GM23338 (cell line): ENCODE measurements at places on chromosomes 16 and 17. TPM values are rescaled to one million over a fixed set of nuclear protein-coding genes. Genes with fewer than 3 reads are reported as not detected.

- no peak overlapping the region for H3K4me3 ChIP-seq
- no peaks in the 10 kb centered on the region for H3K36me3 ChIP-seq
- no peak overlapping the region for H3K27ac ChIP-seq
- no peaks in the 10 kb centered on the region; the same call in 1 of the 2 replicates for H3K4me1 ChIP-seq
- H3K27me3 ChIP-seq = peaks cover 15% of the 10 kb centered on the region
Measured at GRCh38 chr16:19108409-19109287, 5.1 kb upstream of the ITPRIPL2 start.

- H3K27me3 ChIP-seq = no peaks in the 10 kb centered on the region
- H3K4me1 ChIP-seq = peaks cover 8% of the 10 kb centered on the region; the same call in 1 of the 2 replicates
- no peak overlapping the region for H3K4me3 ChIP-seq
- no peaks in the 10 kb centered on the region for H3K36me3 ChIP-seq
Measured at GRCh38 chr16:66898933-66899309, 18.6 kb downstream of the PDP2 start.

GRCh38 chr16:54303613-54304012 lies 17.0 kb upstream of the IRX3 start:
- H3K27me3 ChIP-seq = no peaks in the 10 kb centered on the region
- H3K27ac ChIP-seq = no peak overlapping the region
- H3K36me3 ChIP-seq = no peaks in the 10 kb centered on the region
- H3K4me1 ChIP-seq = no peaks in the 10 kb centered on the region

DNA sequence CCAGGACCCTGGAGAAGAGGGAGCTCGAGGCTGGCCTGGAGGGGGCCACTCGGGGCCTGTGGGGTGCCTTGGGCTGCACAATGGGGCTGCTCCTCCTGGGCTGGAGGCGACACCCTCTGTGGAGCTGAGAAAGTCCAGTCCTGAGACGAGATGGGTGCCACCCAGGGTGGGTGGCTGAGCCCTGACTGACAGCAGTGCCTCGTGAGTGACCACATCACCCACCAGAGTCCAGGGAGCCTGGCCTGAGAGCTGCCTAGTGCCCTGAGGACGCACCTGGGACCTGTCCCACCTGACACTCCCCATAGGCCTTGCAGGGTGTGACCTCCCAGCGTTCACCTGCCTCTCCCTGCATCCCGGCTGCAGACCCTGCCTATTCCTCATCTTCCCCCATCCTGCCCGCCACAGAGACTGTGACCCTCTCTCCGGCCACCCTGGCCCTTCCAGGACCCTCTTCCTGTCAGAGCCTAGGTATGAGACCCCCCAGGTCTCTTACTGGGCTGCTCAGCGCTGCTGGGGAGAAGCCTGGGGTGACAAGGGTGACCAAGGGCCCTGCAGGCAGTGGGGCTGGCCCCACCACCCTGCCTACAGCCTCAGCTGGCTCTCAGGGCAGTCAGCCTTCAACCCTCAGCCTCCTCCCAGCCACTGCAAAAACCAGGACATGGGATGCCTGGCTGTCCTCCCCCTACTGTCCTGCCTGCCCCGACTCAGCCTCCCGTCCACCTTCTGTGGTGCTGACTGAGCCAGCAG lies 41.2 kb downstream of the TNFRSF13B start:
- no peaks in the 10 kb centered on the region for H3K27me3 ChIP-seq
- H3K4me3 ChIP-seq = no peak overlapping the region
- no peak overlapping the region for H3K27ac ChIP-seq
- no peak for DNase-seq
- H3K36me3 ChIP-seq = no peaks in the 10 kb centered on the region

GRCh38 chr17:20149251-20149650 lies 140.1 kb downstream of the SPECC1 start:
- no peak overlapping the region for H3K27ac ChIP-seq
- no peaks in the 10 kb centered on the region for H3K27me3 ChIP-seq
- no peaks in the 10 kb centered on the region for H3K4me1 ChIP-seq
- H3K4me3 ChIP-seq = no peak overlapping the region
- DNase-seq = no peak
- H3K36me3 ChIP-seq = no peaks in the 10 kb centered on the region; the same call in 1 of the 2 replicates

DNA sequence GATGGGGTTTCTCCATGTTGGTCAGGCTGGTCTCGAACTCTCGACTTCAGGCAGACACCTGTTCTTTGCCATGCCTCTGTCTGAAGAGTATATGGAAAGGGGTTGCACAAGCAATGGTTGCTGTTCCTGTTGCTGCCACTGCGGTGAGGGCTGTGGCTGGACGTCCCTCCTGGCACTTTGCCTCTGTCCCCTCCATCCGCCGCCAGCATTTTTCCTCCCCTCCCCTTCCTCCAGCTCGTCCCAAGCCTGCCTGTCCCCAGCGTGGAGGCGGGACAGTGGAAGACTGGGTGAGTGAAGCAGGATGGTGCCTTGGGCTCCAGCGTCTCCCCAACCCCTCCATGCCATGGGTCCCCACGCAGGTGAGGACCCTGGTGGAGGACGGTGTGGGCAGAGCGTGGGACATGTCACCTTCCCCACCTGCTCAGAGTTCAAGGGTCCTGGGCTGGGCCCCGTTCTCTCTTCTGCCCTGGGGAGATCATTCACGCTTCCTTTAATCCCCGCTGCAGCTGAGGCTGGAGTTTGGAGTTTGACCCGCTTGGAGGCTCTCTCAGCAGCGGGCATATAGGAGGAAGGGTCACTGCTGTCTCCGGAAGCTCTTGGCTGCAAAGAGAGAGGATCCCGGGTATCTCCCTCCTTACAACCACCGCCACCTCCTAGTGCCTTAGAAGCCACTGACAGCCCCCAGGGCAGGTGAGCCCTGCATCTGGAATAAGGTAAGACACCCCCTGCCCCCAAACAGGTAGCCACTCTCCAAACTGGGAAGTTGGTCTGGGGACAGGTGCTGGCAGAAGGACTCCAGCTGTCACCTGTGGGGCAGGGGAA lies at the start of gene SLC5A11:
TSS of gene SLC5A11 (plus strand) at position 238 of the 822 bp plus-strand sequence. CDS start 12,681 bp downstream, outside the sequence.
- DNase-seq = no peak
- H3K4me1 ChIP-seq = no peaks in the 10 kb centered on the region
- no peak within 1 kb of the TSS for H3K27ac ChIP-seq
- H3K36me3 ChIP-seq = no peaks in the 10 kb centered on the region

DNA sequence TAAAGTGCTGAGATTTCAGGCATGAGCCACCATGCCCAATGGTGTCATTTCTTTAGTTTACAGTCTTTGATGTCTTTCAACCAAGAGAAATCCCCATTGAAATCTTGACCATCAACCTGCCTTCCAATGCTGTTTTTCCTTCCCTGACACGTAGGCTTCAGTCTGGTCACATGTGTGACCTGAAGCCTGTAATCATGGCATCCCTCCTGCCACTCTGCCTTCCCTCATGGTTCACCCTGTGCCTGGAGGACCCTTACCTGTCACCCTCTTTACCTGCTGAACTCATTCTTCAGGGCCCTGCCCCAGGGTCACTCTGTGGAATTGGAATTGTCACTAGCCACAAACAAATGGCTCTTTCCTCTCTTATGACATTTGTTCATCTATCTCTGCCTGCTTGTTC lies 18.1 kb upstream of the ARHGAP23 start:
- H3K36me3 ChIP-seq = no peaks in the 10 kb centered on the region
- no peak for DNase-seq
- H3K4me3 ChIP-seq = no peak overlapping the region
- H3K27ac ChIP-seq = no peak overlapping the region
- peaks cover 13% of the 10 kb centered on the region for H3K4me1 ChIP-seq
- H3K27me3 ChIP-seq = no peaks in the 10 kb centered on the region

DNA sequence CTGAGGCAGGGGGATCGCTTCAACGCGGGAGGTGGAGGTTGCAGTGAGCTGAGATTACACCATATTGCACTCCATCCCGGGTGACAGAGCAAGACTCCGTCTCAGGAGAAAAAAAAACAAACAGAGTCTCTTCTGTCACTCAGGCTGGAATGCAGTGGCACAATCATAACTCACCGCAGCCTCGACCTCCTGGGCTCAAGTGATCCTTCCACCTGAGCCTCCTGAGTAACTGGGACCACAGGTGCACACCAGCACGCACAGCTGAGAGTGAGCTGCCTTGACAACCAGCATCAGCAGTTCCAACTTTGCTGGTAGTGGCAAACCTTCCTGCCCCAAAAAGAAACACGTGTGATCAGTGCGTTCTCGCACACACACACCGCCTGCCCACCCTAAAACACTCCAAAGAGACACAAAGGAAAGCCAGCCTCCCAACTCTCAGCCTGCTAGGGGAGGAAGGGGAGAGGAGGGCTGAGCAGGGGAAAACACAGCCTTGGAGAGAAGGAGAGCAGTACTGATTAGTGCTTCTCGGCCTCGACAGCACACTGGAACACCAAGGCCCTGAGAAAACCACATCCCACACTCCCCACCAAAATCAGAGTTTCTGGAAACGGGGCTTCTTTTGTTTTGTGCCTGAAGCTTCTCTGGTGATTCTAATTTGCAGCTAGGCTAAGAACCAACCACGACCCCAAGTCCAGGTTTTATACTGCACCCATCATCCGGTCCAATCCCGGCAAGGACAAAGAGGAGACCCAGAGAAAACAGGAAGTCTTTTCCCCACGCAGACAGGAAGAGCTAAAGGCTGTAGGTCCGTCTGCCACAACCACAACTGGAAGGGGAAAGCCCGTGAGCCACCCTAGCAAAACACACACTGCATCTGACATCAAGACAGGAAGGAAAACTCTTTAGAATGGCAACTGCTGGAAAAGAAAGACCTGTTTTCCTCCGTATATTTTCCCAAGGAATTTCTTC lies 28.8 kb downstream of the ZCCHC14 start:
- no peaks in the 10 kb centered on the region for H3K36me3 ChIP-seq
- H3K4me3 ChIP-seq = no peak overlapping the region
- no peaks in the 10 kb centered on the region for H3K27me3 ChIP-seq
- peak overlapping the region; percentile 79 for H3K27ac ChIP-seq

GRCh38 chr17:82564241-82564640 lies 44.7 kb downstream of the FOXK2 start:
- H3K27me3 ChIP-seq = no peaks in the 10 kb centered on the region
- H3K27ac ChIP-seq = no peak overlapping the region
- DNase-seq = no peak
- no peak overlapping the region for H3K4me3 ChIP-seq
- H3K4me1 ChIP-seq = no peaks in the 10 kb centered on the region; the same call in 1 of the 2 replicates
- H3K36me3 ChIP-seq = peaks cover 18% of the 10 kb centered on the region

- no peak for DNase-seq
- H3K27ac ChIP-seq = no peak overlapping the region
- H3K4me1 ChIP-seq = no peaks in the 10 kb centered on the region
- H3K27me3 ChIP-seq = no peaks in the 10 kb centered on the region
- H3K36me3 ChIP-seq = no peaks in the 10 kb centered on the region
- H3K4me3 ChIP-seq = no peak overlapping the region
Measured at GRCh38 chr17:10224582-10225195, 26.3 kb upstream of the GAS7 start.

DNA sequence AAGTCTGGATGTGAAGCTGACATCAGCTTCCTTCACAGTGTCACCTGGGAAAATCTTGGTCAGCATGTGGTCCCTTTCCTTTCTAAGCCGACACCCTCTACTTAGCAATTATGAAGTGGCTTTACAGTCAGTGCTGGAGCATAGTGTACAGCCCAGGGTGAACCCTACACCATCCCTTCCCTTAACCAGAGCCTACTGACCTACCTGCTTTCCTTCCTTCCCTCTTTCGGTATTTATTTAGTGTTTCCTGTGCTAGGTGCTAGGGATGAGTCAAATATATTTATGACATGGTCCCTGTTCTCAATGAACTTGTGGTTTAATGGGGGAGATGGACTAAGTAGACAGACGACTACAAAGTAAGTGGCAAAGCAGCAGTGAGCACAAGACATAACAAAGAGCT lies 77.5 kb downstream of the CDK5R1 start:
- no peaks in the 10 kb centered on the region for H3K27me3 ChIP-seq

DNA sequence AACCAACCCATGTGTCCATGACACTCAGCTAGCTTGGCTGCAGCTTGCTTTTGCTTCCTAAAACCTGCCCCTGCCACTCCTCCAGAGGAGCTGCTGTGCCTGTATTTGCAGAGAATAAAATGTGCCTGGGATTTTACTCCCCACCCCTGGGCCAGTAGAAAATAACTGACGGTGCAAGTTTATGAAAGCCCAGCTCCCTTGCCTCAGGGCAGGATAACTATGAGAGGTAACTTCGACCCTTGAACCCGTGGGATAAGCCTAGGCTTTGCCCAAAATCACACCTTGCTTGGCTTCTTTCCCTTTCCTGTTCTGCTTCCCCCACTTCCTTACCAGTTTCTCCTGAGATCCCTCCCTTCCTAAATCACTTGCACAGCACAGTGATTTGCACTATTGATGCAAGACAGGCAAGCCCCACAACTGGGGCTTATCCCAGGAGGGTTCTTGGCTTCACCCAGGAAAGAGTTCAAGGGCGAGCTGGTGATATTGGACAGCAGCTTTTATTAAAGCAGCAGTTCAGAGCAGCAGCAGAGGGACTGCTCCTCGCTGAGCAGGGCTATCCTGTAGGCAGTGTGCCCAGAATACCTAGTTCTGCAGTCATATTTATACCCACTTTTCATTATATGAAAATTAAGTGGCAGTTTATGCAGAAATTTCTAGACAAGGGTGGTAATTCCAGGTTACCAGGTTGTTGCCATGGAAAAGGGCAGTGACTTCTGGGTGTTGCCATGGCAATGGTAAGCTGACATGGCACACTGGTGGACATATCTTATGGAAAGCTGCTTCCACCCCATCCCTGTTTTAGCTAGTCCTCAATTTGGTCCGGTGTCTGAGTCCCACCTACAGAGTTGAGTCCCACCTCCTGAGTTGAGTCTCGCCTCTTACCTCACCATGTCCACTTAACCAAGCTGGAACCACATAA lies 6.3 kb upstream of the ERCC4 start:
- no peak overlapping the region for H3K4me3 ChIP-seq
- DNase-seq = no peak
- H3K27me3 ChIP-seq = no peaks in the 10 kb centered on the region

DNA sequence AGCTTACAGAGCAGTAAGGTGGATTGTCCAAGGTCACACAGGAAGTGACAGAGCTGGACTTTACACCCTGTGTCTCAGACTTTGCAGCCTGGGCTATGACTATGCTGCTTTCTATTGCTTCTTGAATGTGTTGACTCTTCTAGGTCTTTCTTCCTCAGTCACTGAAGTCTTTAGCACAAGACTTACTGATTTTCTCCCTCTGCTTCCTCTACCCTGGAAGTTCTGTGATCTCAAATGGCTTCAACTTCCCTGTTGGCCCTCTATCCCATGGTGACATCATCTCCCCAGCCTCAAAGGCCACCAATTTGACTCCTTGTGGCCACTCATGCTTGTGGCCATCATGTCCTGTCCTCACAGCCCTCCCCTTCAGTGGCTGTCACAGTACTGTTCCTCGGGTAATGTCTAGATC lies 181.3 kb downstream of the HS3ST3A1 start:
- H3K36me3 ChIP-seq = no peaks in the 10 kb centered on the region
- no peaks in the 10 kb centered on the region for H3K4me1 ChIP-seq
- no peaks in the 10 kb centered on the region for H3K27me3 ChIP-seq
- H3K27ac ChIP-seq = no peak overlapping the region

The MFAP4 gene
- 9.4 and 9.7 TPM in 2 replicates for polyA plus RNA-seq

The GNAO1 gene
- 6.5 and 7.5 TPM in 2 replicates for polyA plus RNA-seq

The KCNJ18 gene
- polyA plus RNA-seq = not detected in 2 replicates

The DNAH9 gene
- polyA plus RNA-seq = not detected in 2 replicates

The SEPTIN12 gene
- not detected in 2 replicates for polyA plus RNA-seq
